ENCODE measurements at places on chromosomes 7 and 10. TPM values are rescaled to one million over a fixed set of nuclear protein-coding genes. Genes with fewer than 3 reads are reported as not detected.
A peak's percentile ranks its signal among the peaks of the same experiment; 100 is the strongest.

PARP12 gene
- 21.9 TPM for total RNA-seq

GRCh38 chr10:100053686-100054460 lies 27.8 kb downstream of the CPN1 start:
- H3K36me3 ChIP-seq = no peaks in the 10 kb centered on the region
- no peak overlapping the region for H3K4me3 ChIP-seq
- DNase-seq = no peak
- H3K27me3 ChIP-seq = peaks cover 8% of the 10 kb centered on the region
- no peaks in the 10 kb centered on the region for H3K4me1 ChIP-seq

DNA sequence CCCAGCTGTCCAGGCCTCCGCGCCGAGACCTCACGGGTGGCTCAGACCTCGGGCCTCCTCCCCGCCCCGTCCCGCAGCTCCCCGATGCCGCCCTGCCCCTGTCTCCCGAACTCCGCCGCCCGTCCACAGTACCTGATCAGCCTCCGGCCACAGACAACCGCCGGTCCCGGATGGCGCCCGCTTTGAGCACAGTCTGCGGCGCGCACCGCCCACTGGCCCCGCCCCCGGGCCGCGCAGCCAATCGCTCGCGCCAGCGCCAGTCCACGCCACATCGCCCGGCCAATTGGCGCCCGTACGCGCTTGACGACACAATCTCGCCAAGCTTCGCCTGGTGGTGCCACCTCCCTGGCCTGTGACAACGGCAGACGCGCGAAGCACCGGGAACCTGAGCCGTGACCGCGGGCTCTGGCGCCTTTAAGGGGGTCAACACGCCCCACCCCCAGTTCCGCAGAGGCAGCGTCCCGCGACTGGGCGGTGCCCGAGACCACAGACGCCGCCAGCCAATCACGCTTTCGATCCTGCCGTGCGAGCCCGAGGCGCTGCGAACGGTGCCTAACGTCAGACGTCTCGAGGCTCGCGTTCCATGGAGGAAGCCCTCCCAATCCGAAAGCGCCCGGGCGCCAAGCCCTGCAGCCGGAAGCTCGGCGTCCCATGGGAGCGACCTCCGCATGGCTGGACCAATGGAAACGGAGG lies at the start of gene IDI1:
TSS of gene IDI1 (minus strand) at position 388 of the 693 bp plus-strand sequence. CDS start at position 272, 116 bp downstream.
- H3K4me1 ChIP-seq = peaks cover 28% of the 10 kb centered on the region
- H3K27ac ChIP-seq = peak within 1 kb of the TSS; percentile 100
- no peaks in the 10 kb centered on the region for H3K27me3 ChIP-seq
- no peaks in the 10 kb centered on the region for H3K36me3 ChIP-seq
- H3K4me3 ChIP-seq = peak within 1 kb of the TSS; percentile 73

DNA sequence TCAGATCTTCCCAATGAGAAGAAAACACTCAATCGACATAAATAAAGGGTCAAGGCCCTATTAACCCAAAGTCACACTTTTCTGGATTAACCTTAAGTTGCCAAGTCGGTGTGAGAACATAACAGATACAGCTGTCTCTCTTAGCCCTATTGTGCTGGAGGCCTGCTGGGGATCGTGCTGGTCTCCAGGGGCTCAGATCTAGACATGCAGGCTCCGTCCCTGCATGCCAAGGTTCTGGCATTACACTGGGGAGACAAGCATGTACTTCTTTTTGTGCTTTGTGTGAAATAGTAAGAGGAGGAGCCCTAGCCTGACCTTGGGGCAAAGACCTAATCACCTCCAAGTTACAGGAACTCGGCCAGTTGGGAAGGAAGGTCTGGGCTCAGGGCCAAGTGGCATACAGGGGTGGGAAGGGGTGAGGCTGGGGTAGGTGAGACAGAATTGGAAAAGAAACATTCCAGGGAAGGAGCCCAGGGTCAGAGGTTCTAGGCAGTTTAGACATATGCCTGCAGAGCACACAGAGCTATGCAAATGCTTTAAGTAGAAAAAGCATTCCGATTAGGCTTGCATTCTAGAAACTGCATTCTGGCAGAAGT lies 216.4 kb downstream of the HECW1 start:
- no peaks in the 10 kb centered on the region for H3K4me1 ChIP-seq
- no peak for DNase-seq
- H3K27me3 ChIP-seq = no peaks in the 10 kb centered on the region
- no peak overlapping the region for H3K4me3 ChIP-seq
- no peaks in the 10 kb centered on the region for H3K36me3 ChIP-seq

Measured in sigmoid colon (tissue), 7 donors.